ENCODE measurements at places on chromosomes 1 and 21.

DNA sequence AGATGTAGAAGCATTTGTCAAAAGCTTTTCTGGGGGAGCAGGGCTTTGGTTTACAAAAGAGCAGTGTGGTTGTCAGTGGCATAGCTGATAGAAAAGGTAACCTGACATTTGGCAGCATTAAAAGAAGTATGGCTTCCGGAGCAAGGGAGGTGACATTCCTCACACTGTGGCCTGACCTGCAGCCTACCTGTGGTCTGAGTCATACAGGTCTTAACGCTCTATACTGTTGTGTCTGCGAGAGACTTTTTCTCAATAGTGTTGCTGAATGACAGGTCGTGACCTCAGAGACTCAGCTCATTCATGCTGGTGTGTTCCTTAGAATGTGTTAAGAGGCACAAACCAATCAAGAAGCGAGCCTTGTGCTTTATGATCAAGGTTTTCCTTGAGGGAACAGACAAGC lies 19.3 kb downstream of the PHGDH start:
- ATAC-seq = no peak

- ATAC-seq = peak; percentile 42
Measured at GRCh38 chr21:45128613-45129188, 54.3 kb downstream of the ADARB1 start.

GRCh38 chr1:115651391-115651790 lies 9.6 kb downstream of the VANGL1 start:
- ATAC-seq = no peak

GRCh38 chr1:229508823-229509337 lies 739 bp upstream of the NUP133 start:
- peak; percentile 2 for ATAC-seq

DNA sequence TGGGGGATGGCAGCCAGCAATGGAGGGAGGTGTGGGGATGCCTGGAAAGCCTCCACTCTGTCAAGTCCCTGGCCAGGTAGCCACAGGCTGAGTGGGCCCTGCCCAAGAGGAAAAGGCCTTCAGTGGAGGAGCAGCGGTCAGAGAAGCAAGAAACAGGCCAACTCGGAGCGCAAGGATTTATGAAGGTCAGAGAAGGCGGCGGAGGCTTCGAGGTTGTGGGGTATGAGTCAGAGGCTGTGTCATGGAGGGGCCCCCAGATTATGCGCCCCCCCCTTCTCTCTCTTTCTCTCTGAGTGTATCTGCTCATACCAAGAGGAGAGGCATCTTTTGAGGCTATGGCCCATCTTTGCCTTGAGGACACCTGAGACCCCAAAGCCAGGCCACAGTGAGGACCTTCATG lies 99.5 kb downstream of the CASZ1 start:
- no peak for ATAC-seq

DNA sequence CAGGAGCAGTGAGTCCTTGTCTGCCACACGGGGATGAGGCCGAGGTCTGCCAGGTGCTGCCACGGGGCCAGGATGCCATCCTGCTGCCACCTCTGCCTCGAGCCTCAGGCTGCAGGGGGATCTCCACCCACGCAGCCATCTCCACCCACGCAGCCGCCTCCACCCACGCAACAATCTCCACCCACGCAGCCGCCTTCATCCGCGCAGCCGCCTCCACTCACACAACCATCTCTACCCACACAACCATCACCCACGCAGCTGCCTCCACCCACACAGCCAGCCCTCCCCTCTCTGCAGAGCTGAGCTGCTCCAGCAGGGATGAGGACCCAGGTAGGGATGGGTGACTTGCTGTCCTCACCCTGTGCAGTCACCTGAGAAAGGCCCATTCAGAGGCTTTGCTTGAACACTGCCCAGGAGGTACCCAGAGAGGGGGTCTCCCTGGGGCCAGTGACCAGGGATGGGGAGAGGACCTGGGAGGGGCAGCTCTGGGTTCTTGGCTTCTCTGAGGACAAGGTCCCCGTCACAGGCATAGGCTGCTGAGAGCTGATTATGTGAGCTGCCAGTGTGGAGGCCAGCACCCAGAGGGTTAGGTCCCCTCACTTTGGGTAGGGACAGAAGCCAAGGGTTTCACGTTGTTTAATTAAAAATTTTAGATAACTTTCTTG lies 46.6 kb upstream of the TTC34 start:
- ATAC-seq = no peak

DNA sequence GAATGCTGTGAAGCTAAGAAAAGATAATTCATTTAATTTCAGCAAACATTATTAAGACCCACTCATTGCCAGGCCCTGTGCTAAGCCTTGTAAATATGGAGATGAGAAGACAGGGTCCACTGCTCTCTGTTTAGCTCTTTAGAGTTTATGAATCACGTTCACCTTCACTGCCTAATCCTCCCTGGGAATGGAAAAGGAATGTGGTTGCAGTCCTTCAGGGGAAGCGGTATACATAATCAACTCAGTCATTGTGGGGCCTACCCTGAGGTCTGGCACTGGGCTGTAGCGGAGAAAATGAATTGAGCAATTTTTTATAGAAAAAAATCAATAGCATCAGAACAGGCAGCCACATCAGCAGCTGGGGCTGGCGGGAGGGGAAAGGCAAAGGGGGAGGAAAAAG lies 412.1 kb upstream of the NFIA start:
- ATAC-seq = peak; percentile 98

DNA sequence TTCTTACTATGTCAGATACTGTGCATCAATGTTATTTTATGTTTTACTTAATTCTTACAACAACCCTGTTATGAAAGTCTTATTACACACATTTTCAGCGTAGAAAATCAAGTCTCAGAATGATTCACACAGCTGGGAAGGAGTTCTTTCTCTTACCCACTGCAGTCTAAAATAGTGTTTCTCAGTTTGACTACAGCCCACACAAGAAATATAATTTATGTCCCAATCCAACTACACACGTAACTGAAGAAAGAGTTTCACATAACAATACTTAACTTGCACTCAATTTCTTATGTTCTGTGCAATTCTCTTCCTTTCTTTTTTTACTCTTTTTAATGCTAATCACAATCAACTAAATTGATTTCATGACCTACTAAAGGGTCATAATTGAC lies 252.8 kb upstream of the ADGRL2 start:
- ATAC-seq = no peak

DNA sequence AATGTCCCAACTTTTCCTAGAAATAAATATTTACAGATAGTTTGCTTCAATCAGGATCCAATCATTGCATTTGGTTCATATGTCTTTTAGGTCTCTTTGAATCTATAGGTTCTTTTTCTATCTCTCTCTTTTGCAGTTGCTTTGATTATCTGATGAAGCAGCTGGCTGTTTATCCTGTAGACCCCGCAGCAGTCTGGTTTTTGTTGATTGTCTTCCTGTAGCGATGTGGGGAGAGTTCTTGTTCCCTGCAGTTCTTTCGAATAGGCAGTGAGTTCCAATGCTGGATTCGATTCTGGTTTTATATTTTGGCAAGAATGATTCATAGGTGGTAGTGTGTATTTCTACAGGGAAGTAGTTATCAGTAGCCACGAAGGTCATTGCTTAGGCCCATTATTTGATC lies 7.4 kb upstream of the MIXL1 start:
- no peak for ATAC-seq

GRCh38 chr1:197184190-197184589 lies 37.7 kb upstream of the ASPM start:
- ATAC-seq = no peak

- peak; percentile 4 for ATAC-seq
Measured at GRCh38 chr1:3501856-3502640, 47.6 kb downstream of the ARHGEF16 start.

DNA sequence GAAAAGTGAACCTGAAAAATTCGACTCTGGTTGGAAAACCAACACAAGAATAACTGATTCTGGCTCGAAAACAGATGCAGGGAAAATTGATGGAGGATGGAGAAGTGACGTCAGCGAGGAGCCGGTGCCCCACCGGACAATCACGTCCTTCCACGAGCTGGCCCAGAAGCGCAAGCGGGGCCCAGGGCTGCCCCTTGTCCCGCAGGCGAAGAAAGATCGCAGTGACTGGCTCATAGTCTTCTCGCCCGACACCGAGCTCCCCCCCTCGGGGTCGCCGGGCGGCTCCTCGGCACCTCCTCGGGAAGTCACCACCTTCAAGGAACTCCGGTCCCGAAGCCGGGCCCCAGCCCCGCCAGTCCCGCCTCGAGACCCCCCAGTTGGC lies 1.9 kb downstream of the RUSC1 start:
- no peak for ATAC-seq

- no peak for ATAC-seq
Measured at GRCh38 chr1:27868932-27869718, 3.2 kb upstream of the THEMIS2 start.

DNA sequence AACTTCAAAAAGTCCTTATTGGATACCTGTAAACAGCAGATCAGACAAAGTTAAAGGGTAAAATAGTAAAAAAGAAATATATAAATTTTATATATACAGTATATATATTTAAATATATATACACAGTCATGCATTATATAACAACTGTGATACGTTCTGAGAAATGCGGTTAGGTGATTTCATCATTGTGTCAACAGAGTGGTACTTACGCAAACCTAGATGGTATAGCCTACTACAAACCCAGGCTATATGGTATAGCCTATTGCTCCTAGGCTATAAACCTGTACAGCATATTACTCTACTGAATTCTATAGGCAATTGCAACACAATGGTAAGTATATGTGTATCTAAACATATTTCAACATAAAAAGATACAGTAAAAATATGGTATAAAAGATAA lies 222.7 kb downstream of the NUF2 start:
- no peak for ATAC-seq

- peak; percentile 41 for ATAC-seq
Measured at GRCh38 chr1:5597171-5597850, 394.9 kb downstream of the NPHP4 start.

DNA sequence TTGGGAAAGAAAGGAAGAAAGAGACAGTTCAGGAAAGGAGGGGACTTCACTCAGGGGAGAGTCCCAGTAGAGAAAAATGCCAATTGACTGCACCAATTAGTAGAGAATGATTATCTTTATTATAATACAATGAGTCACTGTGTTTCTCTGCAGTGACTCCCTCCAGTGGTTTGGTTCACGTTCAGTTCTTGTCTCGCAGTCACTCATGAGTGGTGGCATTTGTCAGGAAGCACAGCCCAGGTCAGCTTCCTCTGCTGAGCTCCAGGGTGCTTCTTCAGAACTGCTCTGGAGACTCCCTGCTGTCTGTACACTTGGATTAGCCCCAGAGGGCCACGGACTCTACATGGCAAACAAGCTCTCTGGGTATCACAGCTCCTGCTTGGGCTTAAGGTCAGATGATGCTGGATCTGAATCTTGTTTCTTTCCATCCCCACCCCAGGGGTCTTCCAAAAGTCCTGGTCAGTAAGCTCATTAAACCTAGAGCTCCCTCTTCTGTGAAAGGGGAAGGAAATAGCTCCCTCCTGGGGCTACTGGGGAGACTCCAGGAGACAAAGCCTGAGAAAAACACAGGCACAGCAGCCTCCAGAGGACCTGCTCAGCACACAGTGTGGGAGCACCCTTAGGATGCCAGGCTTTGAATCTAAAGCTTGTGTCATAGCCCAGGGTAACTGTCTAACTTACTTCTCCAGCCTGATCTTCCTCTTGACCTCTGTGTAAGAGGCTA lies 619.0 kb downstream of the AJAP1 start:
- ATAC-seq = no peak

- peak; percentile 65 for ATAC-seq
Measured at GRCh38 chr1:172746091-172746949, 87.4 kb downstream of the FASLG start.

- peak; percentile 100 for ATAC-seq
Measured at GRCh38 chr1:226827968-226828513, 42.4 kb upstream of the PSEN2 start.

GRCh38 chr1:14810595-14811361 lies 212.3 kb downstream of the KAZN start:
- no peak for ATAC-seq

GRCh38 chr1:207007352-207008033 lies 25.1 kb downstream of the C1orf116 start:
- no peak for ATAC-seq

GRCh38 chr21:28938726-28939125 lies 54.0 kb downstream of the LTN1 start:
- ATAC-seq = no peak

DNA sequence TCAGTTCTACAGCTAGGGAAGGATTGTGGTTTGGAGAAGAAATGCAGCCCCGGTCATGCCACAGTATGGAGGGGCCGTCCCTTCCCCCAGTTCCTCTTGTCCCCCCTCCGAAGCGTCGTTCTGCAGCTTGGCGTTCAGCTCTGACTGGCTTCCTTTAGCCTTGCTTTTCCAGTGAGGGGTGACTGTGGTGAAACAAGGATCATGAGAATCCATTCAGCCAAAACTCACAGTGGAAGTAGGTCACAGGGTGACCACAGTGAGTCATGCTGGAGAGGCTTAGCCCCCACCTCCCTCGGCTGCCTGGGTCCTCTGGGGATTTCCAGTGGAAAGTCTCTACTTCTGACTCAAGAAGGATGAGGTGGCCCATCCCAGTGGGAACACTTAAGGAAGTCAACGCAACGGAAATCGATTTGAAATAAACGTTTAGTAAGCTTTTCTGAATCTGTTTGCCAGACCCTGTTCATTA lies 37.3 kb upstream of the COL6A2 start:
- ATAC-seq = peak; percentile 73

- peak; percentile 83 for ATAC-seq
Measured at GRCh38 chr1:147377263-147378246, 135.1 kb downstream of the CHD1L start.

Measured in motor neuron (in vitro differentiated cells).